ENCODE measurements at places on chromosomes 7 and 10.

GRCh38 chr7:115096262-115096661 lies 174.4 kb downstream of the MDFIC start:
- no peak for DNase-seq

DNA sequence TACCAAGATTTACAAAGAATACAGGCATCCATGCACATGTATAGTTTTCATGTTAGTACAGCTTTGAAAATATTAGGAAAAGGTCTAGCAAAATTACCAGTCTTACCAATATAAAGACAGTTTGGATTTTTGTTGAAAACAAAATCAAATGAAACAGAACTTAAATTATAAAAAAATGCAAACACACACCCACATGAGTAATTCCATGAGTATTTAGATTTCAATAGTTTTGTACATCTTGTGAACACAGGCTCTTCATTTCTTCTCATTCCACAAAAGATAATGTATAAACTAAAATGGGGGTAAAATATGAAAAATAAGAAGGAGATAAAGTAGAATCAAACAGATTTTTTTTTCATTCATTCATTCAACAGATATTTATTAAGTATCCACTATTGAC lies 682.2 kb upstream of the ANKRD30A start:
- no peak for DNase-seq

- DNase-seq, result no peak
Measured at GRCh38 chr7:85664341-85664740, 477.5 kb upstream of the SEMA3D start.

DNA sequence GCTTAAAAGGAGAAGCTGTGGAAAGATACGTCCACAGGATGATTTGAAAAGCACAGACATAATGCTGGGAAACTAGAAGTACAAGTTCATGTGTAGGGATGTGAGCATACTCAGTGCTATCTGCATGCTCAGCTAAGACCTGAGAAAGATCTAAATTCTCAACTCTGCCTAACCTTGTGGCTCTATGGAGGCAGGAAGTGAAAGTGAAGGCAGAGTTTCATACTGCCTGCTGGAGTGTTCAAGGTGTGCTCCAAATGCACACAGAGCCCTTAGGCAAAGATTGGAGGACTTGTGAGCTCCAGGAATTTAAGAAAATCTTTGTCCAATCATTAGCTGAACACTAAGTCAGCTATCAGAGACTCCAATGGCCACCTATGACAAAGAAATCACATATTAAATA lies 190.9 kb downstream of the RNLS start:
- no peak for DNase-seq

DNA sequence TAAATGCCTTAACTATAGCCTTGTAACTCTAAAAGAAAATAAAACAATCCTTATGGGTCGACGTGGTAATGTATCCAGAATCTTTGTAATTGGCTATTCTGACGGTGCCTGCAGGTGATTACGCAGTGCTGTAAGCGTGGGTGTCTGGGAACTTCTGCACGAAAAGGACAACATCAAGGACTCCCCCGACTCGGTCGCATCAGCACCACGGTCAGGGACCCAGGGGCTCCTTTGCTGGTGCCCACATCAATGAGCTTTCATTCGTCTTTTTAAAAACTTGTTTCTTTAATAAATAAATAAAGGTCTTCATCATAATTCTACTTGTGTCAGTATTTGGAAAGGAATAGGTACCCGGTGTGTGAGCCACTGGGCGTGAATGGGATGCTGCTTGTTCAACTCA lies 13.2 kb downstream of the MKI67 start:
- DNase-seq, result no peak

DNA sequence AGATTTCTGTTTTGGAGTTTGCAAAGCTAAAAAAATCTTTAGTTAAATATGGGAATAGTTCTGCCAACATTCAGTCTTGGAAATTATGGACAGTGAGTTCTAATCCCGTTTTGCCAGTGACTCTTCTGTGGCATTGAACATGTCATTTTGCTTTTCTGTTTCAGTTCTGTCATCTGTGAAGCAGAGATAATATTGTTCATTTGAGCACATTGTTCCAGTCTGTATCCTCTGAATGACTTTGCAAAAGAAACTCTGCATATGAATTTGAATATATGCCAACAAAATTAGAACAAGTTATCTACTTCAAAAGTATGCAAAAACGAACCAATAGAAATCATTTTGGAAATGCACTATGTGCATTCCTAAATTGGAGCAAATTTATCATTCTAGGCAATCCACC lies 746.0 kb upstream of the POT1 start:
- no peak for DNase-seq

All from CD8-positive, alpha-beta T cell (primary cell).